ENCODE measurements at places on chromosomes 11 and 22. TPM values are rescaled to one million over a fixed set of nuclear protein-coding genes. Genes with fewer than 3 reads are reported as not detected.

ABCC8 gene
- total RNA-seq: 1.3 TPM

DNA sequence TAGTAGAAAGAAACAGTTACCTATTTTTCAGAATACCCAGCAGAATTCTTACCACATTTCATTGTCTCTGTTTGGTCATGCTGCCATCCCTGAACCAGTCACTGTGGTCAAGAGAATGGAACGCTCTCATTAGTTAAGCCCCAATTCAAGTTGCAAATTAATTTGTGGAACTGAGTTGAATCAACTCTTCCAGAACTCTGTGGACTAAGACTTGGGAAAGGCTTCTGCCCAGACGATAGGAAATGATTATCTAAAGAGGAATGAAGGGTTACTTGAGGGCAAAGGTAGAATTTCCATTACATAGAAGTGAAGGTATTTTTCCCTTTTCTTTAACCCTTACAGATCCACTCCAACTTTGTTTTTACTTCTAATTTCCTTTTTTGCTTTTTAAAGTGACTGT, 286.4 kb downstream of the DYNC2H1 start:
- no peaks in the 10 kb centered on the region for H3K36me3 ChIP-seq
- no peak overlapping the region for H3K27ac ChIP-seq
- DNase-seq: no peak
- no peaks in the 10 kb centered on the region for H3K27me3 ChIP-seq
- H3K4me1 ChIP-seq: no peaks in the 10 kb centered on the region

- no peaks in the 10 kb centered on the region for H3K4me1 ChIP-seq
- no peaks in the 10 kb centered on the region for H3K36me3 ChIP-seq
These were observed 842.3 kb upstream of the LRRC4C start for GRCh38 chr11:42301777-42302176.

GRCh38 chr11:64652586-64653387, 61.8 kb downstream of the SLC22A12 start:
- DNase-seq: peak; percentile 88
- H3K27ac ChIP-seq: no peak overlapping the region
- peaks cover 12% of the 10 kb centered on the region for H3K4me1 ChIP-seq
- H3K36me3 ChIP-seq: no peaks in the 10 kb centered on the region

DNA sequence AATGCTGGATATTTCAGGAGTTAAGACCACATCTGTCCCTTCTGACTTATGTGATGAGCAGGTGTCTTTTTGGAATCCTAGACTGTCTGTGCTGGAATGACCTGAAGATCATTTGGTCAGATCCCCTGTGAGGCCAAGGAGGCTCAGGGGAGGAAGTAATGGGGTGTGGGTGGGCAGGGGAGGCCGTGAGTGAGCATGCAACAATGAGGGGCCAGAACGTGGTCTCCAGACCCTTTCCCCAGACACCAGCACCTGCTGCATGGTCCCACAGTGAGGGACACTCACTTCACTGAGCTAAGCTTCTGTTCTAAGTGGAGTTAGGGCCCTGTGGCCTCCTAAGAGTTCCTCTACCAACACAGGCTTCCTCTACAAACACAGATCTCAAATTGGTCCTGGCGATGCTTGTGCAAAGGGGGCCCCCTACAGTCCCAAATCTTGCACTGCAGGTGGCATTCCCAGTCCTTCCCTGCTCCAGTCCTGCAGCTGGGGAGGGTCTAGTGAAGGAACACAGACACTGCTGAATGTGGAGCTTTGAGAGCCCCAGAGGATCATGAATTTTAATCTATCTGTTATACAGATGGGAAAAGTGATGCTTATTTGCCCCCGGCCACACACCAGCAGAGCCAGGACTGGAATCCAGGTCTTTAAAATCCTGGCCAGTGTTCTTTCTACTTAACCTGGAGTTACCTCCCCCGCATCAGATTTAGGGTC, 7.4 kb downstream of the USP2 start:
- H3K36me3 ChIP-seq: no peaks in the 10 kb centered on the region
- H3K27me3 ChIP-seq: no peaks in the 10 kb centered on the region
- no peak overlapping the region for H3K4me3 ChIP-seq

All from spleen (tissue), 13 donors.